RPMI7951 (cell line): ENCODE measurements at places on chromosomes 12 and 14. TPM values are rescaled to one million over a fixed set of nuclear protein-coding genes. Genes with fewer than 3 reads are reported as not detected.

DNA sequence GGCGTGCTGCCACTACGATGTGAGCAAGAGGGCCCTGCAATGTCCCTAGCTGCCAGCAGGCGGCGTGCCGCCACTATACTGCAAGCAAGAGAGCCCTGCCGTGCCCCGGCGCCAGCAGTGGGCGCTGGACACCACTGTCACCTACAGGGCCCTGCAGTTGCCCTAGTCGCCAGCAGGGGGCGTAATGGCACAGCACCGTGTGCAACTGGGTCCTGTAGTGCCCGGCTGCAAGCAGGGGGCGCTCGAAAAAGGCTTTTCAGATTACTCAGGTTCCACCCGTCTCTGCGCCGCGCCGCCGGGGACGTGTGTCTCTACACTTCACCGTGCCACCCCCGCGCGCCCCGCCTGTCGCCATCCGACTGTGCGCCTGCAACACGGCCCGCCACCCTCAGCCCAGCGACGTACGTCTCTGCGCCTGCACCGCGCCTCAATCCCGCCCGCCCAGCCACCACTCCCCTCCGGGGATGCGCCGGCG, 1356.9 kb downstream of the TMEM121 start:
- no peak for DNase-seq

DNA sequence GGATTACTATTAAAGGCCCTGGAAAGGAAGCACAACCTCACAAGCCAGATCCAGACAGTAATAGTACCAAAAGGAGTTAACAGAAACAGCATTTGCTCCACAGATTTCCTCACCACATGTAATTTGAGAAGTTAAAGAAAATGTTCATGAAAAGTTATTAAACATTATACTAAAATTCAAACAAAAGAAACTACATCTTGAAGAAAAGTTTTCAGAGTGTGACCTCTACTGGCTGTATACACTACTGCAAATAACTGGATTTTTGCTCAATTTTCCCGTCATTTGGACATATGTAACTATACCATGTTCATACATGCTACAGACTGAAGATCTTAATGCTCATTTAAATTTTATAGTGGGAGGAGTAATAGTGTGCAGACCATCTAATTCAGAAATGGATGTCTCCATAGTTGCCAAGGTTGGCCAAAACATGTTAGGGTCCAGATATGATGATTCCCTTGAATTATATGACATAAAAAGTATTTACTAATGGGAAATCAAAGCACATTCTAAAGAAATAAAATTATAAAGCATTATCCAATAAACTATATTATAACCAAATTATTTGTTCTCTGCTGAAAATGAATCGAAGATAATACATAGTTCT, 5.6 kb downstream of the KRR1 start:
- peak; percentile 16 for DNase-seq

TSHR gene
- not detected in 2 replicates for total RNA-seq

SLC25A21 gene
- total RNA-seq = 0.68 and 0.84 TPM in 2 replicates

GRCh38 chr12:81176796-81177195, 98.9 kb downstream of the ACSS3 start:
- no peak for DNase-seq

DNA sequence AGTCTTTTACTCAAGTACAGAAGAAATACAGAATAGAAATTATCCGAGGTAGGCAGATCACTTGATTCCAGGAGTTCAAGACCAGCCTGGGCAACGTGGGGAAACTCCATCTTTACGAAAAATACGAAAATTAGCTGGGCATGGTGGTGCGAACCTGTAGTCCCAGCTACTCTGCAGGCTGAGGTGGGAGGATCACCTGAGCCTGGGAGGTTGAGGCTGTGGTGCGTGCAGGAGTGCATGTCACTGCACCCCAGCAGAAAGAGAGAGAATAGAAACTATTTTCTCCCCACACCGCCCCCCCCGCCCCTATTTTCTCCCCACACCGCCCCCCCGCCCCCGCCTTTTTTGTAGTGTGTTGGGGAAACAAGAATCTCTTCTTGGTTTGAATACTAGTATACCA, 2.2 kb downstream of the DNM1L start:
- DNase-seq = no peak

GRCh38 chr14:29925101-29925722, 2.4 kb downstream of the PRKD1 start:
- no peak for DNase-seq

DNA sequence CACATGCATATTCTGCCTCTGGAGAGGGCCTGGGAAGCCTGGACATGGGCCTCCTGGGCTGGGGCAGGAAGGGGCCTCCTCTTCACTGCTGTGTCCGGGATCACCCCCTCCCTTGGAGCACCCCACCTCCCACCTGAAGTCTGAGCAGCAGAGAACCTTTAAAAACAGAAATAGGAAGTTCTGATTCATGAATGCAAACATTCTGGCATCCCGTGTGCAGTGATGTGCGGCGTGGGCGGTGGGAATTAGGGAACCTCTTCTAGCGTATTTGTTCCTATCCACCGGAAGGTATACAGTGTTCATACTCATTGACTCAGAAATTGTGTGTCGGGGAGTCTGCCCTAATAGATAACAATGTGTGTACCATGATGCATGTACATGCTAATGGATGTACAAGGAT, 46.2 kb downstream of the C14orf132 start:
- DNase-seq = no peak

DNA sequence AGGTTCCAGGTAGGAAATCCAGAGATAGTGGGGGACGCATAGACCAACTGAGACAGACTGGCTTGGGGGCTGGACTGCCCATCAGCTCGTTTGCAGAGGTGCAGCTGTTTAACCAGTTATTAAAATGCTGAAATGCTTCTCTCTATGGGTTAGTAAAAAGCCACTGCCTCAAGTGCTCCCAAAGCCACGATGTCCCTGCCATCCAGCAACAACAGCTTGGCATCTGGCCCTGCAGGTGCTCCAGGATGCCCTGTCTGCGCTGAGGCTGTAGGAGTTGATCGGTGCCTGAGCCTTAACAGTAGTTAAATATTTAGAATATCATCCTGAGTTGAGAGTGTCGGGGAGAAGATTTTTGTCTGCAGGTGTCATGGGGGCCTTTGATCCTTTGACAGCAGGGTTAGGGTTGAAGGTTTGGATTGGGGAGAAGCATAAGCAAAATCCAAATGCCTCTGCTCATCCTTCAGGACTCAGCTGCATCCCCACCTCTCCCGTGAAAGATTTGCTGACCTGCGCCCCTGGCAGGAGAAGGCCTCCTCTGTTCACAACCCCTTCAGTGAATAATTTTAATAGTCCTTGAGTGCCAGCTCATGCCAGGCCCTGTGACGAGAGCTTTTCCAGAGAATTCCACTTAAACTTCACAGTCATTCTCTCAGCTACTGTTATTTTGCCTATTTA, 127.3 kb upstream of the PWP1 start:
- DNase-seq = no peak

CYP27B1 gene
- 1.1 and 1.2 TPM in 2 replicates for total RNA-seq

DNA sequence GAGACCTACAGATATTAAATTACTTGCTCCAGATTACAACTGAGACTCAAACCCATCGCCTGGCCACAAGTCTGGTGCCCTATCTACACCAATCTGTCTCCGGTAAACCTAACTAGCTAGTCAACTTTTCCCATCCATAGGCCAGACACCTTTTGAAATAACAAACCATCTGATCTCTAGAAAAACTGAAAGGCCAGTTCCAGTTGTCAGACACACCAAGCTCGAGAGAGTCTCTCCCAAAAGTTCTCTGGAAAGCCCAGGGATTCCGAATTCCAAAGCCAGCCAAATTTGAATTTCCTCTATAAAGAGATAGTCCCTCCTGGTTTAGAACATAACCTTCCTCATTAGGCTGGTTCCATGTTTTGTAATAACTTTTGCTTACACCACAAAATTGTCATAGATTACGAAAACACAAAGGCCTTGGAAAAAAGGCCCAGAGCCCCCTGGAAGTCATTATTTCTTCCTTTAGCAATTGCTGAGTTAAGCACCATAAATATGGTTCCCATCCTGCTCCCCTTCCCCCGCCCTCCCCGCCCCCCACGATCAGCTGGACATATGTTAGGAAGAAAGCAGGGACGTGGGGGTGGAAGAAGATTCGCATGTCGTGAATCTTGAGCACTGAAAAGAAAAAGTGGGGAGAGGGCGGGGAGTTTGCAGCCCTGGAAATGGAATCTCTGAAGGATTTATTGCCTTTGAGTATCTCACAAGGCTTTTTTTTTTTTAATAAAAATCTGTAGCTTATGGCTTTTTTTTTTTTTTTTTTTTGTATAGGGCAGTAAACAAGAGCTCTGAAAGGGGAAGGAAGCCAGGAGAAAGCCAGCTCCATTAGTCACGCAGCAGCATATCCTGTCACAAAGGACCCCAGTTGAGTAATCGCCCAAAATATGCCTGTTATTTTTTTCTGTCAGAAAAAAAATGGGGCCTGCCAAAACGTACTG, 110.4 kb downstream of the ZFP36L1 start:
- DNase-seq = peak; percentile 97

DNA sequence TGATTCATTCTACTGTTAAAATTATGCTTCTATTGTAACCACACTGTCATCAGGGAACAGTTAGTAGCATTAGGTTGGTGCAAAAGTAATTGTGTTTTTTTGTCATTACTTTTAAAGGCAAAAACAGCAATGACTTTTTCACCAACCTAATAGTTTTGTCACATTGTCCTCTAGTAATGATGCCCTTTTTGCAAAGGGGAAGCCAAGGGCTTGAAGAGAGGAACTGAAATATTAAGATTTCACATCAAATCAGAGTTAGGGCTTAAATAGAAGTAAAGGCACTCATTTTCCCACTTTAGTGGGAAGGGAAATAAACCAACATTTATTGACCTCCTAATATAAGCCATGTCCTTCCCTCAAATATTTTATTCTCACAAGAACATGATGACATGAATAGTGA, 273.7 kb downstream of the NRXN3 start:
- no peak for DNase-seq

GRCh38 chr12:38515912-38516311, 199.3 kb downstream of the ALG10B start:
- no peak for DNase-seq

CCDC175 gene
- total RNA-seq = not detected in 2 replicates

- no peak for DNase-seq
These were observed 4.4 kb upstream of the TMTC2 start for GRCh38 chr12:82682326-82682725.

UBR7 gene
- total RNA-seq = 59.6 and 71.9 TPM in 2 replicates

DENR gene
- 36.0 and 41.9 TPM in 2 replicates for total RNA-seq

GRCh38 chr12:17020765-17021164, 414.8 kb upstream of the LMO3 start:
- no peak for DNase-seq

DNA sequence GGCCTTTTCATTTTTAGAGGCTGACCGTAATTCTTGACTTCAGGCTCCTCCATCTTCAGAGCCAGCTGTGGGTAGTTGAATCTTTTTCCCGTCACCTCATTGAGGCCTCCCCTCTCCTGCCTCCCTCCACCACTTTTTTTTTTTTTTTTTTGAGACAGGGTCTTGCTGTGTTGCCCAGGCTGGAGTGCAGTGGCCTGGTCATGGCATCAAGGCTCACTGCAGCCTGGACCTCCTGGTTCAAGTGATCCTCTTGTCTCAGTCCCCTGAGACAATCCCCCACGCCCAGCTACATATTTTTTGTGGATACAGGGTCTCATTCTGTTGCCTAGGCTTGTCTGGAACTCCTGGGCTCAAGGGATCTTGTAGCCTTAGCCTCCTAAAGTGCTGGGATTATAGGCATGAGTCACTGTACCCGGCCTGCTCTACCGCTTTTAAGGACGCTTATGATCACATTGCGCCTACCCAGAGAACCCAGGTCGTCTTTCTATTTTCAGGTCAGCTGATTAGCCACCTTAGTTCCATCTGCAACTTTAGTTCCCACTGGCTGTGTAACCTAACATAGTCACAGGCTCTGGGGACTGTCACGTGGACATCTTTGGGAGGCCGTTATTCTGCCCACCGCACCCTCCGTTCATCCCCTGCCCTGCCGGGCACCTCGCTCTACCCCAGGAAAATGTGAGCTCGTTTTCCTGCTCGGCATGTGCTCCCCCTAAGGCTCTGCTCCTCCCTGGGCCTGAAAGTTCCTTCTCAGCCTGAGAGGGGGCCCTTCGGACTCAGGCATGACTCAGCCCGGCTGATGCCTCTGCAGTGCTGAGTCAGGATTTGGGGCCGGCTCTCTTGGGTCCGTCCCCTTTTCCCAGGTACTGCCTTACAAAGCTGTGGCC, 13.4 kb downstream of the TNFAIP2 start:
- peak; percentile 58 for DNase-seq

GRCh38 chr12:579420-580110, 83.7 kb downstream of the NINJ2 start:
- DNase-seq = no peak

PCED1B gene
- 1.6 and 4.2 TPM in 2 replicates for total RNA-seq

GSC gene
- not detected in 2 replicates for total RNA-seq

DNA sequence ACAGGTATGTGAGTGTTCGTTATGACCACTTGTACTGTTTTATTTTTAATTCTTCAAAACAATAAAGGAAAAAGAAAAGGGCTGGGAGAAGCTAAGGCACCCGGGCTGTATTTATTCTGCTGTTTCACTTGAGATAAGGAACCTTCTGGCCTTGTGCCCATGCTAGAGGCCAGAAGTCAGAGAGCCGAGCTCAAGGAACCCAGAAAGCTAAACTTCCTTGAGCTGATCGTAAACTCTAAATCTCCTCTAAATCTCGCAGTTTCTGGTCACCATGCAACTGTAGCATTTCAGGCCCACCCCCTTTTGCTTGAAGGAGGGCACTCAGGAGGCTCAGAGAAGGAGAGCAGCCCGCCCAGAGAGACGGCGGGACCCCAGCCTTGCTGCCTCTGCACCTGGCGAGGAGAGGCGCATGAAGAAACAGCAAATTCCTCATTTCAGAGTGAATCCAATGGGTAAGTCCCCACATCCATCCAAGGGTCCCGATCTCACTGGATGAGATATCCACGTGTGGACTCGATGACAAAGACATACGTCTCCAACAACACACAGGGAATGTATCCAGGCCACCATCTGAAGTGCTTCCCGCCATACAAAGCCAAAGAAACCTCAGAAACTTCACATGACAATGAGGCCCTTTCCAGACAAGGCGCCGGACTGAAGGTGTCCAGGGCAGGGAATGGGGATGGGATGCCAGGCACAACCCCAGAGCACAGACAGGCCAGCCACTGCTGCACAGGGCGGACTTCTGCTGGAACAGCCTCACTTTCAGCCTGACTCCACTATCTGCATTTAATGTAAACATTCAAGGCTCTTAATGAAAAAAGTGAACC, 14.6 kb downstream of the CCDC88C start:
- no peak for DNase-seq

AREL1 gene
- 17.4 and 24.0 TPM in 2 replicates for total RNA-seq

RFX4 gene
- total RNA-seq = not detected in 2 replicates

DNA sequence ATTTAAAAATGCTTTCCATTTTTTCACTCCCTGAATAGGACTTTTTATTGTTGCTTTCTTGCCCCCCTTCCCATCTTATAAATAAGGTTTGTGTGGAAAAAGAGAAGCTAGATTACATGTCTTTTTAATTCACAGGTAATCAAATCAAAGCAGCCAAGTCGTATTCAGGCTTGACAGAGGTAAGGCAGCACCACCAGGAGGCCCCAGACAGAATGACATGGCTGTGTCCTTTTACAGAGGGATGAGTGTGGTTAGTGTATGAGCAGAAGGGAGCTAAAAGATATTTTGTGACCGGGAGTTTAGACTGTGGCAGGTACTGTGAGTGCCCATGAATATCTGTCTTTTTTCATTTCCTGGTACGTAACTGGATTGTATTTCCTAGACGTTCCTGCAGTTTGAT, 596.1 kb downstream of the ETNK1 start:
- no peak for DNase-seq

LMO3 gene
- total RNA-seq = not detected in 2 replicates

TAC3 gene
- total RNA-seq = not detected in 2 replicates

GRCh38 chr14:25231004-25231403, 181.1 kb upstream of the STXBP6 start:
- peak; percentile 6 for DNase-seq

TBX5 gene
- not detected in 2 replicates for total RNA-seq
